SJSA1 (cell line): ENCODE measurements at places on chromosomes 4 and X. TPM values are rescaled to one million over a fixed set of nuclear protein-coding genes. Genes with fewer than 3 reads are reported as not detected.

DNA sequence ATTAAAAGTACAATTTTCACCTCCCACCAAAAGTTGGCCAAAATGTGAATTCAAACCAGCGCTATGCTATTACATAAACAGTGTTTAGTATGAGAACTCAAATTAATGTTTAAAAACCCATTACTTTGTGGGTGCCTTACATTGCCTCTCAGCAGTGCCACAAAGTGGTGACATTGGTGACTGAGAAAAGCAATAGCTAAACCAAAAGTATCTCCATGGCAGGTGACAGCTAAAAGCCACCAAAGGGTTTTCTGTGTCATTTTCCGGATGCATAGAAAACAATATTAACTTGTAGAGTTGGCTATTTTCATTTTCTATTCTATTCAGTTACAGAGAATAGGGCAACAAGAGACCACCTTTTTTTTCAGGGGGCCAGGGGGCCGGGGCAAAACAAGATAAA is 261.2 kb downstream of the MAPK10 start:
- no peak for DNase-seq
- H3K36me3 ChIP-seq: no peaks in the 10 kb centered on the region; the same call in 1 of the 2 replicates
- H3K27ac ChIP-seq: no peak overlapping the region
- no peaks in the 10 kb centered on the region for H3K27me3 ChIP-seq
- no peaks in the 10 kb centered on the region for H3K4me1 ChIP-seq
- no peak overlapping the region for H3K4me3 ChIP-seq

DNA sequence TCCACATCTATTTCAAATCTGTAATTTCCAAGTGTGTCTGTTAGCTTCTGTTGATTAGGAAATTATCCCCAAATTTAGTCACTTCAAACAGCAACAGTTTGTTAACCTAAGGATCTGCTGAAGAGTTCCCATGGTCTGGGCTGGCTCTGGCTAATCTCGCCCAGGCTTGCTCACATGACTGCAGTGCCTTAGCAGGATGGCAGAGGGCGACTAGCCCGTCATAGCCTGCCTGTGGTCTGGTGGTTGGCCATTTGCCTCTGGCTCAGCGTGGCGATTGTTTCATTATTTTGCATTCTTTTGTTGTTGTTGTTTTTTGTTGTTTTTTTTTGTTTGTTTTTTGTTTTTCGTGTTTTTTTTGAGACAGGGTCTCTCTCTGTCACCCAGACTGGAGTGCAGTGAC is 264.0 kb downstream of the TRIML1 start:
- H3K4me1 ChIP-seq: no peaks in the 10 kb centered on the region
- no peaks in the 10 kb centered on the region for H3K27me3 ChIP-seq
- H3K27ac ChIP-seq: no peak overlapping the region
- H3K36me3 ChIP-seq: no peaks in the 10 kb centered on the region
- no peak for DNase-seq

Gene GABRG1
- not detected in 2 replicates for total RNA-seq

Gene PGAM4
- not detected in 2 replicates for total RNA-seq

DNA sequence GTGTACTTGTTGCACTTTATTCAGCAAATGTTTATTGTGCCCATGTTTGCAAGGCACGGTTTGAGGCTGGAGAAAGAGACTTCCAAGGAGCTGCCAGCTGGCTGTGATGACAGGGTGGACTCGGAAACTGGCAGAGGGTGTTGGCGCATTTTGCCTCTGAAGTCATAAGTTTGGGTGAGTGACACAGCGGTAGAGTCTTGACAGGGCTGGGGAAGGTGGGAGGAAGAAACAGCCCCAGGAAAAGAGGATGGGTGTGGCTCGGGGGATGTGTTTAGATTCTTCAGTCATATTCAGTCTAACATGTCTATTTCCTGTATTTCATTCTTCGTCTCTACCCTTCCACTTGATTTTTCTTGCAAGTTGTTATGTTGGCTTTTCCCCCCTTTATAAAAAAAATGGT is 77.0 kb upstream of the STOX2 start:
- H3K4me3 ChIP-seq: no peak overlapping the region
- H3K27ac ChIP-seq: no peak overlapping the region
- H3K36me3 ChIP-seq: no peaks in the 10 kb centered on the region
- DNase-seq: no peak
- no peaks in the 10 kb centered on the region for H3K4me1 ChIP-seq
